ENCODE measurements at places on chromosomes 2 and 18.

DNA sequence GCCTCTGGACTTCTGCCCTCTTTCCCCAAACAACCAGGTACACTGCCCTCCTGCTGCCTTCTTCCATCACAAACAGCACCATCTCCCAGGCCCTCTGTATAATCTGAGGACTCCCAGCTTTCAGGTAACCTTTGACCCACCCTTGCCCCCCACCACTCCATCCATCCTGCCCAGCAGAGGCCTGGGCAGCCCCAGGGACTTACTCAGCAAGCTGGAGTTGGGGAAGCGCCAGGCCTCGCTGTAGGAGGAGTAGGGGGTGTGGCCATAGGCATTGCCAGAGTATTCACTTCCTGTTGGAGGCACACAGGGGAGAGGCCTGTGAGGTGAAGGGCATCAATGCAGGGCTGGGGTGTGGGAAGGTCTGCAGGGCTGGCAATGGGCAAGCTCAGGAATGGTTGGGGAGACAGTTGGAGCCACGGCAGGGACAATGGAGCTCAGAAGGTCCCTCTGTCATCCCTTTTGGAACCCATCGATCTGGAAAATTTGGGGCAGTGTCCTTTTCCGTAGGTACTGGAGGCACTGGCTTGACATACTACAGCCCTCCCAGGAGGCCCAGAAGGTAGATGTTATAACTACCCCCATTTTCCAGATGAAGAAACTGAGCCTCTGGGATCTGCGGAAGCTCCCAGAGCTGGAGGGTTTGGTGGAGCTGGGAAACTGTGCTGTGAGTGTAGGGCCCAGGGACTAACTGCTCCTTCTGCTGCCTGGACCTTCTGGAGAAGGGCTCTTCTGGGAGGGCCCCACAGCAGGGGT, 46.3 kb downstream of the PSD4 start:
- no peak for DNase-seq

DNA sequence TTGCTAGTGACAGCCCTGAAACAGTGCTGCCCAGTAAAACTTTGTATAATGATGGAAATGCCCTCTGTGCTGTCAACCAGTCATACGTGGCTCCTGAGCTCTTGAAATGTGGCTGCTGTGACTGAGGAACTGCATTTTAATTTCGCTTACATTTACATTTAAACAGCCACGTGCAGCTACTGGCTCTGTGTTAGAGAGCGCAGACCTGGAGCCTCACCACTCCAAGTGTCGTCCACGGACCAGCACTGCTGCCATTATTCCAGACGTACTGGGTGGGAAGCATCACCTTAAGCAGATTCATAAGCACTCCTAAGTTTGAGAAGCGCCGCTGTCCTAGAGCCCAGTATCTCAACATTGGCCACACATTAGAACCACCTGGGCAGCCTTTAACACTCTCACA, 77.0 kb upstream of the MGAT4A start:
- DNase-seq = no peak

DNA sequence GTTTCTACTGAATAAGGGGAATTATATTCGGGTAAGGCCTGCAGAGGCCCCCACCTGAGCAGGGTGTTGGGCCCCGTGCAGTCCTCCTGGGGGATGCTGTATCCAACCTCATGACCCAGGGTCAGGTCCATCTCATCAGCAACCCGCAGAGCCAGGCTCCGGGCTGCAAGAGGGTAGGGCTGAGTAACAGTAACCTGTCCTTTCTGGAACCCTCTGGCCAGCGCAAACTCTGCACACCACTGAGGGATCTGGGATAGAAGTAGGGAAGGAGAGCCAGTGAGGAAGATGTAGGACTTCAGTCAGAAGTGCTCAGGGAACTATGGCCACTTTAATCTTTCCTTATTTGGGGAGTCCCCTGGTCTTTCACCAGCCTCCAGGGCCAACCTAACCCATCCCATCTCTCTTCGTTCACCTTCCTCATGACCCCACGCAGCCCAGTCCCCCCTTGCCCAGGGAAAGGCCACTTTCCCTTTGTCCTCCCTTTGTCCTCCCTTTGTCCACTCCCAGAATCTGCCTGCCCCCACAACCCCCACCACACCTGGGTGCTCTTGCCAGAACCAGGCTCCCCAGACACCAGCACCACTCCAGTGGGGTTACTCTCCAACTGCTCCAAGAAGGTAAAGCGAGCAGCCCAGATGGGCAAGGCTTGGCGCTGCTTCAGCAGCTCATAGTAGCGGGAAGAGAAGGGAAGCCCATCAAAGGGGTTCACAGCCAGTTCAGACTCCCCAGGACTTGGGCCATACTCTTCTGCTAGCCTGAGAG, 895 bp downstream of the DQX1 start:
- no peak for DNase-seq

- no peak for DNase-seq
Observed at GRCh38 chr2:111184725-111185310, 64.1 kb downstream of the BCL2L11 start.

DNA sequence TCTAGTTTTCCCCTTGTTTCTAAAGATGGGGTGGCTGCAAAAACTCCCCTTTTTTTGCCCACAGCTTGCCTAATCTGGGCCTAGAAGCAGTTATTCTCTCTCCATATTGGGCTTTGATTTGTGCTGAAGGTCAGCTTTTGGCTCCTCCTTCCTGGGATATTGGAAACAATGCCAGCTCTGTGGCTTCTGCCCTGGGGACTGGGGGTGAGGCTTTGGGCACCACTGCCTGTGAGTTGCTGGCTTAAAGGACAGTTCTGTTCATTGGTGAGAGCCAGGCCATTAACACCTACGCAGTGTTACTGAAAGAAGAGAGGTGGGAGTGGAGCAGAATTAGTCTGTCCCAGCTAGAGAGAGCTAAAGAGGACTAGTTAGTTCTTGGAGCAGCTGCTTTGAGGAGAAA, 4.3 kb downstream of the UBXN2A start:
- DNase-seq = no peak

- DNase-seq = no peak
Observed at GRCh38 chr2:133644846-133645245, 76.6 kb upstream of the NCKAP5 start.

DNA sequence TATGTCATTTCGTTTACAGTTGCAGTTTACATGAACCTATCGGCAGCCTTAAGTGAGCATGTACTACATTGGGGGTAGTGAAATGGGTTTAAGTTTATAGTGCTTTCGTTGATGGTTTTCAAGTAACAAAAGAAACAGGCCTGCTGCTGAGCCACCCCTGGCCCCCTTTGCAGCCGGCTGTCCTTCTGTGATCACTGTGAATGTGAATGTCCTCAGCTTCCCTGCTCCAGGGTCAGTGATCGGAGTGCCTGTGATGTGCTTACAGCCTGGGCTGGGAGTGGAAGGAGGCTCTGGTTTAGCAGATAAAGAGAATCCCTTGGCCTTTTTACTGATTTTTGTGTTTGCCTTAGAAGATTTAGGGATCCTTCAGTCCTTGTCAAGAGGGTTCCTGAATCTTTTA, 154.2 kb downstream of the FAM210A start:
- DNase-seq = no peak

DNA sequence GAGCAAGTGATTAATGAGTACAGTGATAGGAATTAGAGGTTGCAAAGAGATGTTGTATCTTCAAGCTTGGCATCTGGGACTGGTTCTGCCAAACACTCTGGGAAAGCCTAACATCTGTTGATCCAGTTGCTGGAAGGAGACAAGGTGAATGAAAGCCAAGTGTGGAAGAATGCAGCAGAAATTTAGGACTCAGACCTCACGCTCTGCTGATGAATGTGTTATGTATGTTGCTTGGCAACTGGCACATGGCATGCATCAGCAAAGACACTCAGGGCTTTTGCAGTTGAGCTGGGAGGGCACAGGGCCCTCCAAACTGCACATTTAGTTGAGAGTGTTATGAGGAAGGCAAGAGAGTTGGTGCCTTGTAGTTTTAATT, 105.5 kb downstream of the COLEC12 start:
- DNase-seq = no peak

DNA sequence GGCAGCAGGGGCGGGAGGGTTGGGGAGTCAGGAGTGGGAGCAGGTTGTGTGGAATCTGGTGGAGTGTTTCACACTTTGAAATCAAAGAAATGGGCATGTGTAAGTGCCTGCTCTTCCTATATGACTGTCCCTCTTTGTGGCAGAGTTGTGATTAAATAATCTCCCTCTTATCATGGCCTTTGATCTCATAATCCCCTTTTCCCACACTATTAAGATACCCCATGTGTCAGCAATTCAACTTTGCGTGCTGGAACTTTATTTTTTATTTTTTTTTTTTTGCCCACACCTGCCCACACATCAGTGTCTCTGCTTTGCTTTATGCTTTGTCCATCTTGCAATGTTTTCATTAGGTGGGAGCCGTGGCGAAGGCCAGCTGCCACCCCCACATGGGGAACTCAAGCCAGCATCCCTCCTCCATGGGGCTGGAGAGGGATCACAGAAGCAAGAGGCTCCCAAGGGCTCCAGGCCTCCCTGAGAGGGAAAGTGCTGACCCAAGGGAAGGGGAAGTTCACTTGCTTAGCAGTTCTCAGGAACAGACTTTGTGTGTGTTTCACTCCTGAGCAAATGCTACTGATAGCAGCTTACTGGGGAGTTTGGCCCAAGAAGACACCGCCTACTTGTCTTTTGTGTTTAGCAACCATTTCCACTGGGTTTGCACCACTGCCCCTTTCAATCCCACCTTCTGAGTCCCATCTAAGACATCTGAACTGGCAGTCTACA, 243.4 kb downstream of the BCL11A start:
- no peak for DNase-seq

DNA sequence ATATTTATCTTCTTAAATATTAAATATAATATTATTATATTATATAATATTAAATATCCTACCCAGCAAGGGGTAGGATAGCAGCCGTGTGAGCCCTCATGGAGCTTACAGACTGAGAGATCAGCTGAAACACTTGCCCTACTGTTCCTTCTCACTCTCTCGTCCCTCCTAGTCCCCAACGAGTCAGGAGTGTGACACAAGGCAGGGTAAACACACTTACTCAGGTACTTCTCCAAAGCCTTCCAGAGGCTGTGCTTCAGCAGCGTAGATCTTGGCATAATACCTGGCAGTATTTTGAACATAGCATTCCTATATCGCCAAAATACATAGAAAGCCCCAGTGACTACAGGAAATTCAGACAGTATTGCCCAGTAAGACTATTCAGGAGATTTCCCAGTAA, 114.1 kb downstream of the ALPK2 start:
- DNase-seq = no peak

DNA sequence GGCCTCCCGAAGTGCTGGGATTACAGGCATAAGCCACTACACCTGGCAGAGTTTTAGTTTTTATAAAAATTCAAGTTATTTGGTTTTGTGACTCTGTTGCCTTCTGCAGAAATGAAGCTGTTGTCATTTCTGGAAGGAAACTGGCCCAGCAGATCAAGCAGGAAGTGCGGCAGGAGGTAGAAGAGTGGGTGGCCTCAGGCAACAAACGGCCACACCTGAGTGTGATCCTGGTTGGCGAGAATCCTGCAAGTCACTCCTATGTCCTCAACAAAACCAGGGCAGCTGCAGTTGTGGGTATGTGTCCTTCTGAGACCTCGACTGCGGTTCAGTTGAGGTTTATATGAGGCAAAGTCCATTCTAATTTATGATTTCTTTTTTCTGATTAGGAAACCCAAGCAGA, 7.2 kb downstream of the MTHFD2 start:
- DNase-seq = no peak

- DNase-seq = no peak
Observed at GRCh38 chr2:38460313-38460712, 83.2 kb upstream of the ATL2 start.

DNA sequence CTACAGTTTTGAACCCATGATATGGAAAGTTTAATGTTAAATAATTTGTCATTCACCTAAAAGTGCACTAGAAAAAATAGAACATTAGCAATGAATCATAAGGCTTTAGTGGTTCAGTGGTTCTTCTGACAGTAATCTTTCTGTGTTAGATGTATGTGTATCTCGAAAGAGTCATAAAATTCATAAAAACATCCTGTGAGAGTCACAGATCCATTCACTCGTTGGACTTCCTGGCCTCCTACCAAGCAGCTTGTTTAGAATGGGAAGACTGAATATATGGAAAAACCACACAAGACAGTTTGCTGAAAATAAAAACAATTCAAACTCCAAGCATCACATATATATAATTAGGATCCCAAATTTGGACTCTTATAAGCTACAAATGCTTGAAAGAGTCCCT, 34.8 kb downstream of the ADNP2 start:
- no peak for DNase-seq

- no peak for DNase-seq
Observed at GRCh38 chr2:220057391-220057790, 430.0 kb downstream of the SLC4A3 start.

All from activated CD4-positive, alpha-beta T cell treated with anti-CD3 and anti-CD28 coated beads for 1 hour (primary cell).